PC-9 (cell line): ENCODE measurements at places on chromosomes 16 and 17. TPM values are rescaled to one million over a fixed set of nuclear protein-coding genes. Genes with fewer than 3 reads are reported as not detected.

The EPN3 gene
- 15.6 and 22.8 TPM in 2 replicates for total RNA-seq

The PIRT gene
- not detected in 2 replicates for total RNA-seq

The CD79B gene
- total RNA-seq = not detected in 2 replicates

GRCh38 chr17:76757256-76757655 is 19.3 kb downstream of the MFSD11 start:
- no peaks in the 10 kb centered on the region for H3K27me3 ChIP-seq
- H3K4me1 ChIP-seq = no peaks in the 10 kb centered on the region
- H3K36me3 ChIP-seq = no peaks in the 10 kb centered on the region
- no peak overlapping the region for H3K27ac ChIP-seq
- H3K4me3 ChIP-seq = no peak overlapping the region

DNA sequence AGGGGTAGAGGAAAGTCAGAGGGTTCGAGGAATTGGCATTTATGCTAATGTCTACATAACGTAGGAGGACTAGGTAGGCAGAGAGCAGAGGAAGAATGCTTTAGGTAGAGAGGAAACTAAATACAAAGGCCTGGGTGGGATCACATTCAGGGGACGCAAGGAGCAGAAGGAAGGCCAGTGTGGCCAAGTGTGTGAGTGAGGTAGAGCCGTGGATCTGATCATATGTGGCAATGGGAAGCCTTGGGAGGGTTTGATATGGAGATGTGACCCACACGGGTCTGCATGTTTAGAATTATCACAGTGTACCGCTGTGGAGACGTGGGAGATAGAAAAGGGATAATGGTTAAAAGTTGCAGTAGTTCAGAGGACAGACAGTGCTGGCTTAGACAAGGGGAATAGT is 43.1 kb downstream of the HLF start:
- DNase-seq = no peak
- no peak overlapping the region for H3K4me3 ChIP-seq
- no peaks in the 10 kb centered on the region for H3K4me1 ChIP-seq
- peaks cover 21% of the 10 kb centered on the region; the same call in 1 of the 2 replicates for H3K27me3 ChIP-seq
